ENCODE measurements at places on chromosomes 1 and 21.

DNA sequence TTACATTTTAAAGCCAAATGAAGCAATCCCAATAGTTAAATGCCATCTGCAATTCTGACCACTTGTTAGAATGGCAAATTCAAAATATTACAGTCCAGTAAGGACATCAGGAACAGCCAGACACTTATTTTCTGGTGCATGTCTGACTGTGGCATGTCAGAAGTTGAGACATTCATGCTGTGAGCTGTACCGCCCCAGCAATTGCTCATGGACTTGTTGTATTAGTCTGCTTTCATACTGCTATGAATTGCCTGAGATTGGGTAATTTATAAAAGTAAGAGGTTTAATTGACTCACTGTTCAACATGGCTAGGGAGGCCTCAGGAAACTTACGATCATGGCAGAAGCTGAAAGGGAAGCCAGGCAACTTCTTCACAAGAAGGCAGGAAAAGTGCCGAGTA lies 19.1 kb downstream of the DDAH1 start:
- no peak for DNase-seq

DNA sequence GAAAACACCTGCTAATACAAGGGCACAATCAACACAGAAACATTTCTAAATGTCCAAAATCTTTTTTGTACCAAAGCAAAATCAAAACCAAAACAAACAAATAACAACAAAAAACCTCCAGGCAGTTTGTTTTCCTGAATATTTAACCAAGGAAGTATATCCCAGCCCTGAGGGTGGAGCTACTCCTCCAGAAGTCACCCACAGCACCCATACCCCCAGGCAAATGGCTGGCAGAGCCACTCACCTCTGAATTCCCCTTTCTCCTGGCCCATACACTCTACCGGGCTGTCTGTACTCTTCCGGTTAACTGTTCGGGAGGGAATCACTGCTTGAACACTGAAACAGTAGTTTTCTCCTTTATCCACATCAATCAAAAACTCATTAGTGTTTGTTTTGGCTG lies 9.5 kb downstream of the F3 start:
- DNase-seq: no peak

GRCh38 chr21:34986561-34987500 lies 62.3 kb downstream of the RUNX1 start:
- no peak for DNase-seq

DNA sequence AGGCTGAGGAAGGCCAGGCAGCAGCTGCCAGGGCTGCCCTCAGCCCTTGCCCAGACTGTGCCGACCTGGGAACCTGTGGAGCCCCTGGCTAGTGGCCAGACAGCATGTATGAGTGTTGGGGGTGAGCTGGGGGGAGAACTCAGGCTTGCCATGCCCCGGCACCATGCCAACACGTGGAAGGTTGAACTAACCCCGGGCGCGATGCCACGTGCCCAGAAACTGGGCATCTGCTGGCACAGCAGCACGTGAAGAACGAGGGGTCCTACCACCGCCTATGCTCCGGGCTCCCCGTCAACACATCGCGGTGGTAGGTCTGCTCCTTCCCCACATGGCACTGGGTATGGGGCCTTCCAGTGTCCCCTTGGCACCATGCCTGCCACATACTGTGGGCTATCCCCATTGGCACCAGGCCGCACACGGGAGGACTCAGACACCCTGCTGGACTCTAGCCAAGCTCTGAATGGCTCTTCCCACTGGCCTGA lies 68.7 kb downstream of the CASZ1 start:
- DNase-seq: no peak

DNA sequence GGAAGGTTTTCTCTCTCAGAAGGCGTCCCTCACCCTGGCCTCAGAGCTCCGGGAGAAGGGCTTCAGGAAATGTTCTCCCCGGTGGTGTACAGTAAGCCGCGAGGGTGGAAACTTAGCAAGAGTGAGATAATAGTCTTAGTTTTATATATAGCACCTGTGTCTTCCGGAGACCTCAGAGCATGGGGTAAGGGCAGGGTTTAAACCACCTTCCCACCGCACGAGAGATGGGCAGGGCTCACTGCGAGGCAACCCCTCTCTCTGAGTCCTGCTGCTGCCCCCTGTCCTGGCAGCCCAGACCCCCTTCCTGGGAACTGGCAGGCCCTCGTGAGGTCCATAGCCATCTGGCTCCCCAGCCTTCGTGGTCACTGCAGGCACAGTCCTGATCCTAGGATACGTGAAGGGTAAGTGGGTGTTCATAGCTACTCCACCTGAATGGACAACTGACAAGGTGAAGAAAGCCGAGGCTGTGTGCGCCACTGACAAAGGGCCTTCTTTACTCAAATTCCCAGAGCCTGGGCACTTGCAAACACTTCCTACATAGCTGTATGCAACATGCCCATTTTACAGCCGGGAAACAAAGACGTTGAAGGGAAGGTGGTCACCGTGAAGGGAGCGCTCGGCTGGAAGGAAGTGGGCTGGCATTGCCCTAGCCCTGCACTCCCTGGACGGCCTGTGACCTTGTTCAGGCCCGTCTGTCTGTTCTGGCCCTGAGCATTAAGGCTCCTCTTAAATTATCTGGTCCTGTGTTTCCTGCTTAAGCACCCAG lies 26.9 kb downstream of the ITPKB start:
- no peak for DNase-seq

GRCh38 chr1:32701951-32702598 lies 495 bp downstream of the SYNC start:
- peak; percentile 45 for DNase-seq

DNA sequence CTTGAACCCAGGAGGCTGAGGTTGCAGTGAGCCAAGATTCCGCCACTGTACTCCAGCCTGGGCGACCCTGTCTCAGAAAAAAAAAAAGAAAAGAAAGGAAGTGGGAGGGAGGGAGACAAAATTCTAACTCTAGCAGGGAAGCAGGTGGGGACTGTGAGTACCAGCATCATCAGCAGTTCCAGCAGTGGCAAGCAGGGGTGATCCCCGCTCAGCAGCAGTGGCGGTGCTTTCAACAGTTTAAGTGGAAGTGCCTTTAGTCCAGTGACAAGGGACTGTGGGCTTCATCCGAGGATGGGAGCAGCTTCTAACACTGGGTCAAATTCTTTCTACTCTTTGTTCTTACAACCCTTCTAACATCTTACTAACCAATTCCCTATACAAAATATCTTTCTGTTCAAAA lies 858.1 kb upstream of the ADAMTS5 start:
- no peak for DNase-seq

GRCh38 chr21:36783612-36784374 lies 84.9 kb downstream of the SIM2 start:
- no peak for DNase-seq

DNA sequence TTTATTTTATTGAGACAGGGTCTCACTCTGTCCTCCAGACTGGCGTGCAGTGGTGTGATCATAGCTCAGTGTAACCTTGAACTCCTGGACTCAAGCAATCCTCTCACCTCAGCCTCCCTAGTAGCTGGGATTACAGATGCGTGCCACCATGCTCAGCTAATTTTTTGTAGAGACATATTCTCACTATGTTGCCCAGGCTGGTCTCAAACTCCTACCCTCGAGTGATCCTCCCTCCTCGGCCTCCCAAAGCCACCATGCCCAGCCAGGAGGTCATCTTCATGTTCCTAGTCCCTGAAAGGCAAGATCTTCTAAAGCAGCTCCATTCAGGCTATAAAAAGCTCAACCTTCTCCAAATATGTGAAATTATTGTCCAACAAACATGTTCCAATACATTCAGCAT lies 53.9 kb downstream of the TOR1AIP2 start:
- no peak for DNase-seq

DNA sequence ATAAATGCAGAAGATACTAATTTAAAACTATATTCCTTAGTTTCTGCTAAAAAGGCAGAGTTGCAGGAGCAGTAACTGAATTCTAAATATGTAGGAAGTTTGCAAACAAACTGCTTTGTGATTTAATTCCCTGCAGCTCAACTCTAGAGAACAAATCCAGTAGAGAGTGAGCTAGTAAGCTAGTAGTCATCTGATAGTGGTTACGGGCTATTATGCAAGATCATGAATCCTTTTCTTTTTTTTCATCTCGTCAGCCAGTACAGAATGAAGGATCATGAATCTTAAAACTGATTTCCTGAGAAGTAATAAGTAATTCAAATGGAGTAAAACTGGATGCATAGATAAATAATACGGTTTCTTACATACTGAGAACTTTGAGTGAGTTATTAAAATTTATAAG lies 3.3 kb downstream of the DPH5 start:
- DNase-seq: no peak

- DNase-seq: no peak
These were observed 14.2 kb upstream of the ADORA3 start for GRCh38 chr1:111517469-111518225.

DNA sequence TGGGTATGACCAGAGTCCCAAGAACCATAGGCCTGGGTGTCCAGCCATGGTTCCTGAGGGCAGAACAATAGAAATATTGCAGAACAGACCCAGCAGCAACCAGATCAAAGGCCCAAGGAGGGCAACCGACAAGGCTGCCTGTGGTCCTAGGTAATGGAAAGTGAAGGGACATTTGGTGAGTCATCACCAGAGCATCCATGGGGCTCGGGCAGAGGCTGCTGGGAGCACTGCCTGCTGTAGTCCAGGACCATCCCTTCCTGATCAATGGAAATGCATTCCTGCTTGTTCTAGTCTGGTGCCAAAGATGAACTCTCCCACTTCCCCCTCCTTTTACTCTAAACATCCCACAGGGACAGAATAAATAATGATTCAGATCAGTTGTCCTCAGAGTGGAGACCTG lies 172.8 kb upstream of the CACNA1E start:
- no peak for DNase-seq

DNA sequence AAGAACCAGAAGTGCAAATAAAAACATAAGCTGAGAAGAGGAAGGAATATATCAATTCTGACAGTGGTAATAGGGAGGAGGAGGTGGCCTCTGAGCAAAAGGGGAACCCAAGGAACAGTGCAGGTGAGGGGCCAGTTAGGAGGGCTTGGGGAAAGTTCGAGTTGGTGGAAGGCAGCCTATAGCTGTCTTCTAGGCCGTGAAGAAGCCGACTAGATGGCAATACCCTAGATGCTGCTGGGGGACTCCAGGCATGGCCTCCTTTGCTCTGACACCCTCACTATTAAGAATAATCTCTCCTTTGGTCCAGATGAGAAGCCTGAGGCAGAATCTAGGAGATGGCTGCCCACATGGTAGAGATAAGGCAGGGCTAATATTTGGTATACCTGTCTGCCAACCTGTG lies 351.1 kb upstream of the PLXNA2 start:
- DNase-seq: no peak

DNA sequence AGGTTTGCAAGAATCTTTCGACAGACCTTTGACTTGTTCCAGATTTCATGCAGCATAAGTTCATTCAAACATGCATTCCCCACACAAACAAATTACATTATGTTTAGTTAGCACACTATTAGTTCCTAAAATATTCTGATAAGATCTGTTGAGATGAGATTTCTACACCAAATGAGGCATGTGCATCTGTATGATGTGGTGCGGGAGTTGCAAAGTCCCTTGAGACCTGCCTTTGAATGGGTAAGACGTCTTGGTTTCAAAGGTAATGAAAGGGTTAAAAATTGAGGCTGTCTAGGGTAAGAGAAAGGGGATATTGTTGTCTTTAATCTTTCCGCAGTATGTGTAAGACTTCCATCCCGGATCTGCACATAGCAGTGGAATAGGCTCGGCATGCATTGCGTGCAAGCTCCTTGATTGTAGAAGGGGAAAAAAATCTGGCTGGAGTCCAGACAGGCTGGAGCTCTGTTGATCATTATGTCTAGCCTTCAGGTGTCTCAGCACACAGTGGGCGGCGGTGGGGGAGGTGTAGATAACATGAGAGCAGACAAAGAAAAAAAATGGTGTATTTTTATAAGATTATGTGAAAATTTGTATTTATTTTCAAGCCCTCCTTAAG lies 296.6 kb downstream of the PTPRC start:
- DNase-seq: peak; percentile 90

DNA sequence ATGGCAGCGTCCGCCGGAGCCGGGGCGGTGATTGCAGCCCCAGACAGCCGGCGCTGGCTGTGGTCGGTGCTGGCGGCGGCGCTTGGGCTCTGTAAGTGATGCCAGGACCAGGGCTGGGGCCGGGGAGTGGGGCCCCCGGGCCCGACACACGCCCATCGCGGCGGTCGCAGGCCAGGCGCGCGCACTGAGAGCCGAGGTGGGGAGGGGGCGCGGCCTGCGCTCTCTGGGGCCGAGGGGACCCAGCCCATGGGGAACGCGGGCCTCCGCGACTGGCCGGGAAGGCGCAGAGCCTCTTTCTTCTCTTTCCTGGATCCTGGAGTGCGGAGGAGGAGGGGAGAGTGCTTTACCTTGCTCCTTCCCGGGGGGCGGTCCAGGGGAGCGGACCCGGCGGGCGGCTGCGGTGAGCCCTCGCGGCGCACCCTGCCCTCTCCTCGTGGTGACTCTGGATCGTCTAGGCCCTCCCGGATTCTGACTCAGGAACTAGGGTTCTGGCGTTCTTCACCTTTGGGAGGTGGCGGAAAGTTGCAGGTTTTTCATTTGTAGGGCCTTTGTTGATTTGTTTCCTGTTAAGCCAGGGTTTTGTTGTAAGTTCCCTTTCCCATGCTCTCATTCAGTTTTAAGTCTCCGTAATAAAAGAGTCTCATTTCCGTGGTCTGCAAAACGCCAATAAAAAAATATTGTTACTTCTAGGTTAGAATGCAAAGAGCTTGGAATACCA lies 529 bp downstream of the MPZL1 start:
- DNase-seq: no peak

DNA sequence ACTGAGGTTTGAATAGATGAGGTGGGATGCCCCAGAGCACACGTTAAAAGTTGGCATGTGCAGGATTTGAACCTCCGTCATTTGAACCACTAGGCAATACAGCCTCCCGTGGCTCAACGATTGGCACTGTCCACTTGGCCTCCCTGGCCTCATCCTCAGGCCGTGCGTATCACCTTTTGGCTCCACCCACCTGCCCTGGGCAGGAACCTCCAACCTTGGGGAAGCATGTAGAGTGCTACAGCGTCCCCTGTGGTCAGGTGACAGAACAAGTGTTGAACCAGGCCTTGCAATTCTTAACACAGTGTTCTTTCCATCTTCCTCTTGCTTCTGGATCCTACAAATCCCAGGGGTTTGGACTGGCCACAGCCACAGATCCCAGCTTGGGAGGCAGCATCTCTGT lies 112.6 kb downstream of the PAX7 start:
- no peak for DNase-seq

- DNase-seq: peak; percentile 85
These were observed 36.6 kb upstream of the HMGN1 start for GRCh38 chr21:39385299-39386145.

GRCh38 chr1:225152061-225152460 lies 222.6 kb downstream of the DNAH14 start:
- no peak for DNase-seq

GRCh38 chr1:72286401-72286800 lies 4.1 kb upstream of the NEGR1 start:
- DNase-seq: no peak

DNA sequence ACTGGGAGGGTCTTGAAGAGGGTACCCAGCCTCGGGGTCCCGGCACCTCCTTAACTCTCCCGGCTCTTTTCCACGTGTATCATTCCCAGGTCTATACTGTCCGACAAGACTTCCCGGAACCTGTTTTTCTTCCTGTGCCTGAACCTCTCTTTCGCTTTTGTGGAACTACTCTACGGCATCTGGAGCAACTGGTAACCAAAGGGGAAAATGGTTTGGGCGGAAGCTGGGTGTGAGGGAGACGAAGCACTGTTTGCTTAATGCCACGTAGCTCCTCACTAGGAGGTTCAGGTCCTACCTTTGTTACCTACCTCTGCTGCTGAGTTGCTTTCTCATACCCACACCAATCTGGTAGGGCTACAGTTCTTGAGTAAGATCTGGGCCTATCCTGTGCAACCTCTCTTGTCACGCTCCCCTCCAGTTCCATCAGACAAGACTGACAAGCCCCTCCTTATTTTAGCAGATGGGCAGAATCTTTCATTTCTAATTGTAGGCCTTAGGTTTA lies 642 bp downstream of the SLC30A7 start:
- DNase-seq: peak; percentile 76

- DNase-seq: no peak
These were observed 5.1 kb upstream of the HMGCS2 start for GRCh38 chr1:119773711-119774241.

Measured in muscle of back (tissue), 13 donors.